ENCODE measurements at places on chromosomes 7 and 10.

GRCh38 chr10:47190802-47191450 lies 109.1 kb upstream of the GDF10 start:
- DNase-seq: no peak

- DNase-seq: no peak
Observed at GRCh38 chr10:119129721-119130120, 25.8 kb downstream of the DENND10 start.

DNA sequence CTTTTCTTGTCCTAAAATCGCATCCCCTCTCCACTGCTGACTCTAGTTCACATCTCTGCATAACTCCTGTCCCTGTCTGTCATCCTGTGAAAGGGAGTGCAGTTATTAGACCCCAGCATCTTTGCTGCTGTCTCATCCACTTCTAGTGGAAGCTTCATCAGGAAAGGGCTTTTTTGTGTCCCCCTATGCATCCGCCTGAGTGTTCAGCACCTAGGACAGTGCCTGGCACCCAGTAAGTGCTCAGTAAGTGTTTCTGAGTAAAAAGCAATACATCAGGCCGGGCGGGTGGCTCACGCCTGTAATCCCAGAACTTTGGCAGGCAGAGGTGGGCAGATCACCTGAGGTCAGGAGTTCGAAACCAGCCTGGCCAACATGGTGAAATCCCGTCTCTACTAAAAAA lies 211.8 kb upstream of the FOXK1 start:
- DNase-seq: no peak

DNA sequence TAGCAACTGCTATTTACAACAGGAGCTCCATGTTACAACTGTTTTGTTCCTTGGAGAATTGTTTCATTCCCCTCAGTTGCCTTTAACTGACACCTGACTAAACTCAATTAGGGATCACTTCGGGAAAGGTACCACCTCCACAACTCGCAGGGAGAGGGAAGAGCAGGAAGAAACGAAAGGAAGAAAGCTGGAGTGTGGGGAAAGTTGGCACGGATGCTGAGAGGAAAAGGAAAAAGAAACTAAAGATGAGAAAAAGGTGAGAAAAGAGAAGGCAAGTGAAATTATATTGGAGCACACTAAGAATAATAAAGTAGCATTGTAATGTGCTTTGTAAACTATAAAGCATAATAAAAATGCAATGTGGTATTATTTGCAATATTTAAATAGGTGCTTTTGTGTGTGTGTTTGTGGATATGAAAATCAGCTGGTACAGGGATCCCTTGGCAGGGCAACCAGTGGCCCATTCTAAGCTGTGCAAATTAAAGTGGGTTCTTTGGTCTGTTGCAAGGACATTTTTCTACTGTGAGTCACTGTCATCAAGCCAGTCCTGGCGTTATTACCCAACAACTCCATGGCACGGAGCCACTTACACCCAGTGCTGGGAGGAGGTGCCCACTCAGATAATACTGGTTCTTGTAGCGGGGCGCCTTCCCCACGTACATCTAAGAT lies 45.9 kb downstream of the HIPK2 start:
- no peak for DNase-seq

DNA sequence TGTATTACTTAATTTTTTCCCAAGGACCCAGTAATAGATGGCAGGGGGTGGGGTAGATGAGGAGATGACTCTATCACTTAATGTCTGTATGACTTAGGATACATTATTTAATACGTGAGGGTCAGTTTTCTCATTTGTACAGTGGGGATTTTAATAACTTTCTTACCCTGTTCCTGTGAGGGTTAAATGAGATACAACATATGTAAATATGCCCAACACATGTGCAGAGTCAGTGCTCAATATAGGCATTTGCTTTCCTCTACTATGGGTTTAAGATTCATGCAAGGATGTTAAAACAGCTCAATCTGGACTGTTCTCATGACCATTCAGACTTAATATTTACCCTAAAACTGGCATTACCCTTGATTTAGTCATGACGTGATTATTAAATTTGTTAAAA lies 31.2 kb downstream of the ST7 start:
- no peak for DNase-seq

- DNase-seq: no peak
Observed at GRCh38 chr10:27383595-27384542, 120.2 kb upstream of the RAB18 start.

- no peak for DNase-seq
Observed at GRCh38 chr7:104059103-104059502, 69.6 kb upstream of the RELN start.

- DNase-seq: no peak
Observed at GRCh38 chr10:79275431-79275851, 71.8 kb upstream of the PPIF start.

GRCh38 chr10:64376167-64376566 lies 855.0 kb downstream of the REEP3 start:
- DNase-seq: no peak

GRCh38 chr10:66792441-66792840 lies 133.4 kb upstream of the LRRTM3 start:
- DNase-seq: no peak

DNA sequence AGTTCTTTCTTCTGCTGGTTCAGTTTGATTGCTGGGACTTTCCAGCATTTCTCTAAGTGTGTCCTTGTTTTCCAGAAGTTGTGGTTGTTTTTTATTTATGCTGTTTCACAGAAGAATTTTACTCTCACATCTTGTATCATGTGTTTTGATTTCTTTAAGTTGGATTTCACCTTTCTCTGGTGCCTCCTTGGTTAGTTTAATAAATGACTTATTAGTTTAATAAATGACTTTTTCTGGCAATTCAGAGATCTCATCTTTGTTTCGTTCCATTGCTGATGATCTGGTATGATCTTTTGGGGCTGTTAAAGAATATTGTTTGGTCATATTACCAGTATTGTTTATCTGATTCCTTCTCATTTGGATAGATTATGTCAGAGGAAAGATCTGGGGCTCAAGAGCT lies 59.8 kb upstream of the CYP2C9 start:
- DNase-seq: no peak

GRCh38 chr7:139396323-139396951 lies 36.7 kb downstream of the LUC7L2 start:
- DNase-seq: no peak

DNA sequence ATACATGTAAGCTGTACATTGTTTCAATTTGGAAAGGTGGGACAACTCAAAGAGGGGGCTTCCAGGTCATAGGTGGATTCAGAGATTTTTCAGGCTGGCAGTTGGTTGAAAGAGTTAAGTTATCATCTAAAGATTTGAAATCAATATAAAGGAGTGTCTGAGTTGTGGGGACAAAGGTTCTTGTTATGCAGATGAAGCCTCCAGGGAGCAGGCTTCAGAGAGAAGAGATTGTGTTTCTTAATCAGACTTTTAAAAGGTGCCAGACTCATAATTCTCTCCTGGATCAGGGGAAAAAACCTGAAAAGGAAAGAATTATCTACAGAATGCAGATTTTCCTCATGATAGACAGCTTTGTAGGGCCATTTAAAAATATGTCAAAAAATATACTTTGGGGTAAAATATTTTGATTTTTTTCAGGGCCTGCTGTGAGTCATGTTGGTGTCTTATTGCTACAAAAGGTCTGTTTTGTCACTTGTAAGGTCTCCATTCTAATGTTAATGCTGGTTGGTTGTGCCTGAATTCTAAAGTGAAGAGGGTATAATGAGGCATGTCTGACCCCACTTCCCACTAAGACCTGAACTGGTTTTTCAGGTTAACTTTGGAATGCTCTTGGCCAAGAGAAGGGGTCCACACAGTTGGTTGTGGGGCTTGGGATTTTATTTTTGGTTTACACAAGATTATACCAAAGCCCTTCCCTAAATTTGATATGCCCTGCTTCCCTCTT lies 52.7 kb upstream of the PRSS1 start:
- DNase-seq: no peak

DNA sequence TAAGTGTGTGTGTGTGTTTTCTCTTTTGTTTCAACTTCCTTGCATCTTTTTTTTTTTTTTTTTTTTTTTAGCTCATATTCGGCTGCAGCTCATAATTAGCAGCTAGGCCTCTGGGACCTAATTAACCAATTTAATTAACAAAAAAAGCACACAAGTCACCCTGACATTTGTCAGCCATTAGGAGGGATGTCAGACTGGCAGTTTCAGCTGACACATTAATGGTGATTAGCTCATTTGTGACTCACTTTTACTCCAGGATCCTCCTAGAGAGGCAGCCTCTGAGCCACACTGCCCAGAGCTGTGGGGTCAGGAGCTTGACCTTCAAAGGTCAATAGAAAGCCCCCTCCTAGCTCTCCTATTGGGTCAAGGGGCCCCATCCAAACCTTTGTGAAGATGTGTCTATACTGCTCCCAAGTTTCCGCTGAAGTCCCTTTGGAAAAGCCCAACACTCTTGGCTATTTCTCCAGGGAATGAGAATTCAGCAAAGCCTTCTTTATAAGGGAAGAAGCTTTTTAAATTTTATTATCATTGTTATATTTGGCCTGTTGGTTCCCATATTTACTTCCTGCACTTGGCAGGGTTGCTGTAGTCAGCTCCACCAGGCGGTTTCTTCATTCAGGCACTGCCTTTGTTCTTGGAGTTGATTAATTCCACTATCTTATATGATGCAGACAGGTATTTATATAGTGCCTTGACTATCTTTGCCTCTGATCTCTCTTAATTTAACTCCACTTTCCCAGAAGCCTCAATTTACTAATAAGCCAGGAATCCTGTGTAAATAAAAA lies 109.5 kb upstream of the HABP2 start:
- DNase-seq: no peak

DNA sequence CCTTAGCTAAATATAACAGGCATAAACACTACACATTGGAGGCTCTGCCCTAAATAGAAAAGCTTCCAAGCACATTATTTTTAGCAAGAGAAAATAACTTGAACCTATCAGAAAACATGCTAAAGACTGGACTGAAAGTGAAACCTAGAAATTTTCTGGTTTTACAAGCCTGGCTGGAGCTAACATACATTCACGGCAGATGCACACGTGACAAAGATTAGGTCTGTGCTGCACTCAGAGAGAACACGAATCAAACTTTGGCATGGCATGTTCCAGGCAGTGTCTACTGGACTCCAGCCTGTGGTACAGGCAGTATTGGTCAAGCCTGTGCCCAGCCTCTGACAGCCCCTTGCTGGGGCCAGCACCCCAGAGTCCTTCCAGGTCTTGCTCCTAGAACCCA lies 94.1 kb upstream of the PCBD1 start:
- no peak for DNase-seq

DNA sequence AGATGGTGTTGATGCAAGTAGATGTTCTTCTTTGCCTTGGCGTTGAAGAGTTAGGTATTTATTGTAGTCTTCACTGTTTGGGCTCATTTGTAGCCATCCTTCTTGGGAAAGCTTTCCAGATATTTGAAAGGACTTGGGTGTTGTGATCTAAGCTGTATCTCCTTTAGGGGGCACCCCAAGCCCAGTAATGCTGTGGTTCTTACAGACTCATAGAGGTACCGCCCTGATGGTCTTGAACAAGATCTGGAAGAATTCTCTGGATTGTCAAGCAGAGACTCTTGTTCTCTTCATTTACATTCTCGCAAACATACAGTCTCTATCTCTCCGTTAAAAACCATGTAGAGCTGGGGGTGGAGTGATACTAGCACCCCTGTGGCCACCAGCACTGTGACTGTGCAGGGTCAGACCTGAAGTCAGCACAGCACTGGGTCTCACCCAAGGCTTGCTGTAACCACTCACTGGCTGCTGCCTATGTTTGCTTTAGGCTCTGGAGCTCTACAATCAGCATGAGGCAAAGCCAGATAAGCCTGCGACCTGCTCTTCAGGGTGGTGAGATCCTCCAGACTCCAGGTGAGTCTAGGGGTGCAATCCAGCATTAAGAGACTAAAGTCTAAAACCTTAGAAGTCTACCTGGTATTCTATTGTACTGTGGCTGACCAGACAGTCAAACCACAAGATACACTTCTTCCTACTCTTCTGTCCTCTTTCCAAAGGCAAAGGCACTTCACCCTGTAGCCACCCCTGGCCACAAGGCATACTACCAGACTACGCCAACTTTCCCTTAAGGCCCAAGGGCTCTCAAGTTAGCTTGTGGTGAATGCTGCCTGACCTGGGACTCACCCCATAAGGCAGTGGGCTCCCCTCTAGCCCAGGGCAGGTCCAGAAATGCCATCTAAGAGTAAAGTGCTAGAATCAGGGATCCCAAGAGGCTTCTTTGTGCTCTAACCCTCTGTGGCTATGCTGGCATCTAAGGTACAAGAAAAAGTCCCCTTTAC lies 209.7 kb upstream of the TMEM196 start:
- DNase-seq: no peak

DNA sequence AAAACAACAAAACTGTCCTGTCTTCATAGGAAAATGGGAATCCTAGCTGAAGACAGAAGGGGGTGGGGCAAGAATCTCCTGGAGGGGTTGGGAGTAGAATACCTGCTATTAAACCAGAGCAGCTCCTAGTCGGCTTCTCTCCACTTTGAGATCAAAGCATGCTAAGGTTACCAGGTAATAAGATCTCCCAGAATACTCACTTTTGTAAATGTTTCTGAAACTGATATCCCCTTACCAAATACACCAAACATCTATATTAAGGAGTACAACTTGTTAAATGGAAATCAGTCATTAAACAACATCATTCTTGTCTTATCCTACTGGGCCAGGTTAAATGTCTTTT lies 29.5 kb upstream of the DAGLB start:
- DNase-seq: no peak

Data from stimulated activated CD4-positive, alpha-beta T cell treated with anti-CD3 and anti-CD28 coated beads, Interleukin-12 subunit alpha, Interleukin-12 subunit beta, amount 100 ng/mL, for 48 hours (primary cell).